ENCODE measurements at places on chromosomes 3 and 15.

- DNase-seq = no peak
Observed at GRCh38 chr3:101270149-101270548, 50.2 kb downstream of the IMPG2 start.

- no peak for DNase-seq
Observed at GRCh38 chr3:43894176-43895049, 203.7 kb downstream of the ABHD5 start.

DNA sequence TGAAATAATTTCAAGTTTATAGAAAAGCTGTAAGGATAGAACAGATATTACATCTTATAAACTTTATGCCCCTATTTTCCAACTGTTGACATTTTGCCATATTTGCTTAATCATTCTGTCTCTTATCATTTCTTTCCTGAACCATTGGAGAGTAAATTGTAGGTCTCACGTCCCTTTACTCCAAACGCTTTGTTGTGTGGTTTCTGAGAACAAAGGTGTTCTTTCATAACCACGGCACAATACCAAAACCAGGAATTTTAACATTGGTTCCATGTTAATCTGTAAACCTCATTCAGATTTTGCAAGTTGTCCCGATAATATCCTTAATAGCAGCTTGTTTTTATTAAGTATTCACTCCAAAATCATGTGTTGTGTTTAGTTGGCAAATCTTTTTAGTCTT is 134.8 kb downstream of the AKAP13 start:
- no peak for DNase-seq

GRCh38 chr3:47877290-47877689 is 74.4 kb downstream of the DHX30 start:
- no peak for DNase-seq

DNA sequence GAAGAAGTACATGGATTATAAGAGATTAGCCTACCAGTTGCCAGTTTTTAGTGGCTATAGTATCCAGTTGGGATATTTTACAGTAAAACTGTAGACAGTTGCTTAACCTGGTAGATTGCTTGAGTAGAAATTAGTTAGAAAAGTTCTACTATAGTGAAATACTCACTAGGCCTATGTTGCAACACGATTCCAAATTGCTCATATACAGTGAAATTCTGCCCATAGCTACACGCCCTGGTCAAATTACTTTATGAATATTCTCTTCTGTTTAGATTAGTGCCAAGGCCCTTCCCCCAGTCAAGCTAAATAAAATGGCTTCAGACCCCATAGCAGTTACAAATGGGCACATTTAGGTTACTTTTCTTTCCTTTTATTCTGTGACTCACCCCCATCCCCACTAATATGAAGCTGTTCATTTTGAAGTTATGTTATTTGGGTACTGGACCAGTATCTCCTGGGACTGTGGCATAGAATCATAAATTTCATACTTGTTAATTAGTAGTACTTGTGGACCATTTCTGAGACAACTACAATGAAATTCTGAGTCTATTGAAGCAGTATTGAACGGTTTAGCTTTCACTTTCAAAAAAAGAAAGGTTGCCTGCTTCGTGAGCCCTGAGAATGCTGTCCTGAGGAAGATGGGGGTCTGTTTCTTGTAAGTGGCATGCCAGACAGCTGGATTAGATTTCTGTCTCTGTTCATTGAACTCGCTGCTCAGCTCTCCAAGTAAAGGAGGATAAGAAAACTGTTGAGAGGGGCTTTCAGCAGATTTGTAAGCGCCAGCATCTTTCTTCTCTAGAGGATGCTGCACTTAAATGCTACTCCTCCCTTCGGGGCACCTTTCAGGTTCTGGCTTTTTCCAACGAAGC is 65.8 kb upstream of the CFAP20DC start:
- no peak for DNase-seq

- no peak for DNase-seq
Observed at GRCh38 chr3:41575724-41576123, 376.4 kb downstream of the CTNNB1 start.

DNA sequence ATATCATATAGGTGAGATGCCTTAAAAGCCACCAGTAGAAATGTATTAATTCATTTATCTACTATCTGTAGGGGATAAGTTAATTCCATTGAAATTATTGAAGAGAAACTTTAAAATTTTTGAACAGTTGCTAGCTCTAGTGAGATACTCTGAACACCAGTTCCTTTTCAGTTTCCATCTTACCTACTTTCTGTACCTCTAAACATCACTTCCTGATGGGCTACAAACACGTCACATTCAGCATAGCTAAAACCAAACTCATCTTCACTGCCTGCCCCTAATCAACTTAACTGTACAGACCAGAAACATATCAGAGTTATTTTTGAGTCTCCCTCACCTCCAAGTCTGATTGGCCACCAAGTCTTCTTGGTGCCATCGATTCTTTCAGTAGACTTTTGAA is 88.9 kb downstream of the FEZF2 start:
- DNase-seq = no peak

DNA sequence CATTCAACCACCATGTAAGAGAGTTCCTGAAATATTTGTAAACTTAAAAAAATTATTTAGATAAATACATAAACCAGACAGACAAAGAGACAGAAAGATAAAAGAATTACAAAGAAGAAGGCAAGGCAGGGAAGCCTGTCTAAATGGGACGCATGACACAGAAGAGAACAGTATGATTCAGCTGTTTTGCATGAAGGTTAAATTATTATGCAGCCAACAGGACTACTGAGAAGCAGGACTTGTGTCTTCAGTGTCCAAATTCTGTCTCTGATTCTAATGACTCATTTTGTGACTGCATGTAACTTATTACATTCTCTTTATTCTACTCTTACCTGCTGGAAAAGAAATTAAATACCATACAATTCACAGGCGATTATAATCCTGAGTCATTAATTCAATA is 340.4 kb upstream of the KCNMB2 start:
- no peak for DNase-seq

DNA sequence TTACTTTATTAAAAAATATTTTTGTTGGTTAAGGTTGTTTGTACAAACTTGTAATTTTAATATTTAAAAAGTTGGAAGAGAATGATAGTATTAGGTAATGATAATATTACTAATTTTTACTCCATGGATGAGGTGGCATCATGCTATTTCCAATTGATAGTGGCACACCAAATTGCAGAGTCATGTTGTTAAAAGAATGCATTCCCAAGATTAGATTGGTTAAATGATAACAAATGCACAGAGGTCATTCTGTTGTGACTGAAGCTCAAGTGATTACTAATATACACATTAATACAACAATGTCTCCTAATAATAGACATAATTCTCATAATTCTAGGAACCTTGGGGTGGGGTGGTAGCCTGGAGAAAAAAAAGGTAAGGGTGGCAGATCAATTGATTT is 73.2 kb upstream of the ZBED2 start:
- DNase-seq = no peak

DNA sequence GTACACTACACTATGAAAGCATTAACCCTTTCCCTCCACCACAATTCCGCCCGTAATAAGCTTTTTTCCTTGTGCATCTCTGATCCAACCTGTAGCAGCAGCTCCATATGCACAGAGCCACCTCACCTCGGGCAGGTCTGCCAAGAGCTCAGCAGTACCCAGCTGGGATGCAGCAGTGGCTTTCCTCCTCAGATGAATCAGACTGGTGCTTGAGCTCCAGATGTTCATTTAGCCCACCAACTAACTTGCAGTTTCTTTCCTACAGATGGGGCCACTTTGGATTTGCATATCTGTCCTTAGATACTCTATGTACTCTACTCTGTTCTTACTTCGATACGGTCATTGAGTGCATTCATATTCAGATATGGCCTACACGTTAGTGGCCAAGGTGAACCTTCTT is 14.8 kb upstream of the FSIP1 start:
- no peak for DNase-seq

GRCh38 chr3:58260733-58261132 is 23.1 kb downstream of the ABHD6 start:
- DNase-seq = no peak

- DNase-seq = no peak
Observed at GRCh38 chr15:73317651-73318462, 50.9 kb downstream of the HCN4 start.

DNA sequence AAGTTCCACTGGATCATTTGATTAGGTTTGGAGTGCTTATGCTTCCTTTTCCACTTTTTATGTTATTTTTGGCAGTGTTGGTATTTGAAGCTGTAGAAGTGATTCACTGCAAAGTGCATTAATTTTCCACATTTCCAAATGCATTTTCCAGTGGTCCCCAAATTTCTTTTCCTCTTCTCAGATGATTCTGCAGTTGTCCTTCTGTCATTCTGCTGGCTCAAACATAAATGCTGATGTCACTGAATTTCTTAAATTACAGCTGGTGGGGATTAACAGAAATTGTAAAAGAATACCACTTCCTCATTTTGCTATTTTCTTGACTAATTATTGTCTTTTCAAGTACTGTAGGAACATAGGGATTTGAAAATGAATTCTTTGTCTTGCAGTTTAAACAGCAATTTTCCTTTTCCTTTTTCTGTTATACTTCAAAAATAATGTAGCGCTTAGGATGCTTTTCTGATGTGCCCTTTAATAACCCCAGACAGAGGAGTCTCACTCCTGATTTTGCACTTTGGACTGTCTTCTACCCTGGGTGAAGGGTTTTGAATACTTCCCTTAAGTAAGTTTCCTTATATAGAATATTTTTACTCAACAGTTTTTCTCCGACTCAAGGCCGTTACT is 25.0 kb downstream of the MITF start:
- DNase-seq = peak; percentile 91

GRCh38 chr15:44796508-44796907 is 60.2 kb downstream of the TRIM69 start:
- no peak for DNase-seq

DNA sequence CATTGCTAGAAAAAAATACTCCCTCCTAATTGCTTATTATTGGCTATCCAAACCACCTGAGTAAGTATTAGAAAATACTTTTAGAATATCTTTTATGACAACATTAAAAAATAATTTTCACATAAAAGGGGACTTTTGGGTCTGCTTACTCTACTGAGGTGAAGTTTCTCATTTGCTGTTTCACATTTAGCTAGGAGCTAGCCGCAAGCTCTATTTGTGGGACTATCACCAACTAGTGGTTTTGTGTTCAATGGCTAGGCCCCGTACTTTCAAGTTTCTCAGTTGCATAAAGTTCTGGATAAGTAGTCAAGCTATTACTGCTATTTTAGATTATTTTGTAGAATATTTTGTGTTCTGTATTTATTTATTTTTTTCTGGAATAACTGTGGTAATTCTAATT is 244.2 kb upstream of the SLITRK3 start:
- no peak for DNase-seq
